ENCODE measurements at places on chromosomes 13 and 19.

- no peak for DNase-seq
Measured at GRCh38 chr13:40172149-40172591, 494.3 kb downstream of the FOXO1 start.

DNA sequence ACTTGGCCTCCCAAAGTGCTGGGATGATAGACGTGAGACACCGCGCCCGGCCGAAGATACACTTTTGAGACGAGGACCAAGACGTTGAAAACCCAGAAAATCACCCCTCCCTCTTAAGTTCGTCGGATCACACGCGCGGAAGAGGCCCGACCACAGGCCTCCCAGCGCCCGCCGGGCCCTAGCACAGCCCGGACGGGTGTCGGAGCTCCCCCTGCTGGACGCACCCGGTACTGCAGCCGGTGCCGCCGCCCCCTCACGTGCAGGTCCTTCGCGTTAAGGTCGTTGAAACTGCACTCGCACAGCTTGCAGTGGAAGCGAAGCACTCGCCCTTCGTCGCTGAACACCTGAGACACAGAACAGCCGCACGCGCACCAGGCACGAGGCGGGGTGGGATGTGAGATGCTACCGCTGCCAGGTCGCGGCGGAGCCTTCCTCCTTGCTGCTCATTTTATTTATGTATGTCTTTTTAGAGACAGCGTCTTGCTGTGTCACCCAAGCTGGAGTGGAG lies 35.7 kb upstream of the MATK start:
- DNase-seq: peak; percentile 39

DNA sequence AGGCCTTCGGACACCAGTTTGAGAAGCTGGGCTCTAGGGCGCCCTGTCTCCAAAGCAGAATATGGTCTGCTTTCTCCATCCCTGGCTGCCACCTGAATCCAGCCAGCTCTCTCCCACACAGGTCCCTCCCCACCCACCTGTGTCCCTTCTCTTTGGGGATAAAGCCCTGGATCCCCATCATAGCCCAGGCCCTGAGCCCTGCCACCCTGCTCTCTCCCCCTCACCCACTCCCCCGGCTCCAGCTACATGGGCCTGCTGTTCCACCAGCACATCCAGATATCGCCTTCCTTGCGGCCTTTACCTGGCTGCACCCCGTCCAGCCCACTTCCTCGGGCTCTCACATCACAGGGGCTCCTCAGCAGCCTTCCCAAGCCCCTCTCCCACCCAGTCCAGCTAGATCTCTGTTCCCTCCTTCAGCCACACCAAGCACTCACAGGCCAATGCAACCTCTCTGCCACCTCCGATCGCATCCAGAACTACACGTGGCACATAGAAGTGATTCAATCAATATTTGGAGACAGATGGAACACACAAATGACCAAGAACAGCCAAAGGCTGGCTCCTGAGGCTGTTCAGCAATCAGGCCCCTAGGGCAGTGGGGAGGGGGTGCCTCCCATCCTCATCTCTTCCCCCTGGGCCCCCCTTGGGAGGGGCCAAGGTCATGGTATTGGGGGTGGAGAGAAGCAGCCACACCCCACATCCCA lies 7.6 kb downstream of the AKT2 start:
- no peak for DNase-seq

DNA sequence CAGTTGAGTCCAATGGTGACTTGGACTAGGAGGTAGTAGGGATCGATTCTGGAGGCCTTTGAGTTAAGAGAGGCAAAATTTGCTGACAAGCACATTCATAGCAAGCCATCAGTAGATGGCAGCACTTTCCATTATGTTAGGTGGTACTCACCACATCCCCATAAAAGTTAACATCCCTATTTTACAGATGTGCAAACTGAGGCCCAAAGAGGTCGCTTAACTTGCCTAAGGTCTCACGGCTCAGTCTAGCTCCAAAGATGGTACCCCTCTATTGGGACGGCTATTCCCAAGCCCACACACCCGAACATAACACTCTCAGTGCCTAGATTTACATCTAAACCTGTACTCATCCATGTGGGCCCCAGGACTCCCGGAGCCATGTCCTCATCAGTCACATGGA lies 21.5 kb upstream of the FOSB start:
- no peak for DNase-seq

GRCh38 chr19:49534632-49535385 lies 7.0 kb downstream of the RCN3 start:
- no peak for DNase-seq

- DNase-seq: no peak
Measured at GRCh38 chr13:26562512-26562890, 5.0 kb downstream of the WASF3 start.

- no peak for DNase-seq
Measured at GRCh38 chr13:25253702-25254101, 33.6 kb downstream of the MTMR6 start.

DNA sequence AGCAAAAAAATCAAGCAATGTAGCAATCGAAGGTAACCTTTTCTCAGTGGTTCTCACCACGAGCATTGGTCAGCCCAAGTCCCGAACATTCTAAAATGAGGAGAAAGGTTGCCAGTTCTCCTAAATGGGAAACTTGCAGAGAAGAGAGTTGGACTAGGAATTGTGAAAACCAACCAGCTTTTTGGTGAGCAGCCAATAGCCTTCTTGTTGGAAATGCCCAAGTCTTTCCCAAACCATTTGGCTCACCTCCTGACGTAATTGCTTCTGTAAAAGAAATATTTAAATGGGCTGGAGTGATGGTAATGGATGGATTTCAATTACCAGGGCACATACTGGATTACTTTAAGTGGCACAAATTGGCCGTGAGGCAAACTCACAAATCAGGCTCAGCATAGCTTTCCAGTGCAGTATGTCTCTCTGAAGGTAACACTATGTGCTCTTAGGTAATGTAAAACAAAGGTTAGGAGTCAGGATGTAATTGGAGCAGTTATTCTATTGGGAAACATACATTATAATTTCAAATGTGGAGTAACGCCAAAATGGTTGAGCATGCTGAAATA lies 423.2 kb downstream of the KLF5 start:
- DNase-seq: no peak

DNA sequence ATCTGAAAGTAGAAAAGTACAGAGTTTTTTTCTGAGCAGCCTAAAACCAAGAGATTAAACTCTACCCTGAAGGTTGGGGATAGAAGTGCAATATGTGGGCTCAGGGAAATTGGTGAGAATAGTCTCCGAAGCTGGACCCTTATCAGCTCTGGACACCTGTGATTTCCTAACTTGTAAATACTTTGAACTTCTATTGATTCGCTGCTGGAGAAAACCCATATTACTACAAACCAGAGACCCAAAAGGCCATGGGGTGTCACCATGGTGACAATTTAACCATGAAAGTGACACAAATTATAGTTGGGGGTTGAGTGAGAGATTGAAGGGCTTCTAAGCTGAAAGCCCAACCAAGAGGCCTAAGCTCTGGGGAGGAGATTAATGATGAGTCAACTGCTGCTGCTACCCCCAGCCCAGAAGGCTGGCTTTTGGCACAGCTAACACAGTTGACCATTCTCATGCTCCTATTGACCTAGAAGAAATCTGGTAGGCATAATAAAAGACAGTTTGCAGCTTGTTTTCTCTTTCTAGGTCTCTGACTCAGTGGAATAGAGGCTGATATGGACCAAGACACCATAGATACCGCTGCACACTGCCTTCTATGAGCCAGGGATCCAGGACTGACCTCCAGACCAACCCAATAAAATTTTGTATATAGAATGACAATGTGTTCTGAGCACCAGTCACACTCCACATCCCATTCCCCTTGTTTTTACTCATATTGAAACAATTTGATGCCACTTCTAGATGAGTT lies 131.9 kb upstream of the FNDC3A start:
- no peak for DNase-seq

DNA sequence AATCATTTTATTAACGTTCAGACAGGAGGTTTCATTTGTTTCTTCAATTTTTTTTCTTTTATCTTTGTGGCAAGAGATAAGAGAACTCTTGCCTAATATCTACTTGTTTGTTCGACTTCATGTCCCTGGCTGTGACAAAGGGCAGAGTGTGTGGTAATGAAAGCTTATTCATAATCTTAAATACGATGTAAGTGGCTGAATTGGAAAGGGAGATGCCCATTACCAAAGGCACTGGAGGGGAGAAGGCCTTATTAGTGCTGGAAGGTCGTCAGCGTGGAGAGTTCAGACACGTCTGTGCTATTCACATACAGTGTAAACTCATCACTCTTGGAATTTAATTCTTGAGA lies 54.0 kb downstream of the RFC3 start:
- no peak for DNase-seq

GRCh38 chr13:105329359-105329758 lies 1206.1 kb downstream of the EFNB2 start:
- no peak for DNase-seq

DNA sequence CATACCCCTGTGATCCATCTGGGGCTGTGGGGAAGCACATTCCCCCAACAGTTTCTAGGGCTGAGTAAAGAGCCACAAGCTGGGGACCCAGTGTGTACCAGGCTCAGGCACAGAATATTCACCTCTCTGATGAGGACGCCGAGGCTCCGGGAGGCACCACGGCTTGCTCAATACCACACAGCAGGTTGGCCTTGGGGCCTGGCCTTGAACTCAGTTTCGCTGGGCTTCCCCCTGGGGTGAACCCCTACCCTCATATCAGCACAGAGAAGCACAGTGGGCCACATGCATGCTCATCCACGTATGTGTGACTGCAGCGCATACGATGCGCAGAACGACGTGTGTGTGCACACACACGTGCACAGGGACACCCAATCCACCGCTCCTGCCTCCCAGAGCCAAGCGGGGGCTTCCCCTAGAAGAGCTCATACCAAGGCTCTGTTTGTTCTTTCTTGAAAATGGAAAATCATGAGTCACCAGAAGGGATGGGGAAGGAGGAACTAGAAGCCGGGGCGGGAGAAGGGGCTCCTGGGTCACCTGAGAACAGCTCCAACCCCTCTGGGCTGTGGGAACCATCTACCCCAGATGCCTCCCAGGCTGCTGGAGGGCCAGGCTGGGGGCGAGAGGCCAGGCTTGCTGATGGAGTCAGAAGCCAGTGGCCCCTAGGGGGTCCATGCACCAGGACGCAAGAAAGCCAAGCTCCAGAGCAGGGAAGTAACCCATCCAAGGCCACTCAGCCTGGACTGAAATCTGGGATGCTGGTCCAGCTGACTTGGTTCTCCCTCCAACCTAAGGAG lies 4.9 kb upstream of the PDE4C start:
- no peak for DNase-seq

DNA sequence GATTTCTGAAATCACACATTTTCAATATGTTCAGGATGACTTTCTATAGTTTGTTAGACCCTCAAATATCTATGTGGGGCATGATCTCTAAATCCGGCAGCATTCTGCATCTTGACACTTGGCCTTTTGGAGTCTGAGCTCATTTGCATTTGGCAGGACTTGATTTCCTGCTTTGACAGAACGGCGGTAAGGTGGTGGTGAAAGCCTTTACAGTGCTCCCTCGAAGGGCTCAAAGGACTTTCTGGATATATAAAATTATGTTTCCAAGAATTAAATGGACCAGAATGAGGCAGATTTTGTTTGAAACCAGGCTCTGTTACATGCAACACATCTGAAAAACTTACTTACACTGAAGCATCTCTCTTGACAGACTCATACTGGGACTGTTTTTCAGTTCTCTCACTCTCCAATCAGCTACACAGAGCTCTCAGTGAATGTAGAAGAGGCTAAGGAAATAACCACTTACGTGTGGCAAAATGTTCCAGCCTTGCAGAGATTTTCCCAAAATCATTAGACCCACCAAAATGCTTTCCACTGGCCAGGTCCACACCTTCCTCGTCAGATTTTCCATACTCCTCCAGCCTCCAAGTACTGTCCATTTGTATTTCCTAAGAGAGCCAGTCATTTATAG lies 207.2 kb downstream of the SPRY2 start:
- DNase-seq: no peak

DNA sequence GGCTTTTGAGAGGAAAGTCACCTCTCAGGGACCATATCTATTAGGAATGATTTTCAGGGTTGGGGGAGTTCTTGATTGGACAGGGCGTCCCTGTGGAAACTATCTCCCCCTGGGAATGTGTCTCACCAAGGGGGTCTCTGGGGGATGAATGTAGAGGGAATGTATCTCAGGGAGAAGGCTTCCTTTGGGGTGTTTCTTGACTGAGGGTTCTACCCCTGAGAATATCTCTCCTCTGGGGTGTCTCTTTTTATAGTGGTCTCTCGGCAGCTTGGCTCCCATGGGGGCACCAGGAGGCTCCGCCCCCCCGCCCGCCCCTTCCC lies 1.0 kb downstream of the RTBDN start:
- DNase-seq: no peak

DNA sequence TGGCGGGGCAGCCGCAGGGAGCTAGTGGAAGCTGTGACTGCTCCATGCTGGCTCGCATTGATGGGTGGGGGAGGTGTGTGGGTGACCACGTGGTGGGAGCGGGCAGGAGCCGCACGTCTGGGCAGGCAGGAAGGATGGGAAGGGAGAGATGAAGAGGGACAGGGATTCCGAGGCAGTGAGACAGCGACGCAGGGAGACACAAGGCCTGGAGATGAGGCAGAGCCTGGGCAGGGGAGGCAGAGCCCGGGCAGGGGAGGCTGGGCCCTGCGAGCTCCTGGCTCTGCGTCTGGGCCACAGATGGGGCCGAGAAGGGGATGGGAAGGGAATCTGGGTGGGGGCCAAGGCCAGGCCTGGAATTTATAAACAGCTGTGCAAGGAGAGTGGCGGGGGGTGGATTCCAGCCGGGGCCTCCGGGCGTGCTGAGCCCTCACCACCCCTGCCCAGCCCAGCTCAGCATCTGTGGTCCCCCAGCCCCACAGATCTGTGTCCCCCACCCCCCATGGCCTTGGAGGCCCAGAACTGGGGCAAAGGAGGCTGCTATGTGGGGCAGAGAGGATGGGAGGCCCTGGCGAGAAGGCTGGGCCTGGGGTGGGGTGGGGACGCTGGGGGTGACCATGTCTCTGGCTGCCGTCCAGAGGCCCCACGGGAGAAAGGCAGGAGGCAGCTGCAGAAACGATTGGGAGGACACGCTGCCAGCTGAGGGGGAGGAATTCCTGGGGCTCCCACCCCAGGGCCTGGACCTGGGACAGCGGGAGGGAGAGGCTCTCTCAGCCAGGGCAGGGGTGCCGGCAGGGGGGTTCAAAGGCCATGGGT lies 6.0 kb downstream of the EHD2 start:
- no peak for DNase-seq

DNA sequence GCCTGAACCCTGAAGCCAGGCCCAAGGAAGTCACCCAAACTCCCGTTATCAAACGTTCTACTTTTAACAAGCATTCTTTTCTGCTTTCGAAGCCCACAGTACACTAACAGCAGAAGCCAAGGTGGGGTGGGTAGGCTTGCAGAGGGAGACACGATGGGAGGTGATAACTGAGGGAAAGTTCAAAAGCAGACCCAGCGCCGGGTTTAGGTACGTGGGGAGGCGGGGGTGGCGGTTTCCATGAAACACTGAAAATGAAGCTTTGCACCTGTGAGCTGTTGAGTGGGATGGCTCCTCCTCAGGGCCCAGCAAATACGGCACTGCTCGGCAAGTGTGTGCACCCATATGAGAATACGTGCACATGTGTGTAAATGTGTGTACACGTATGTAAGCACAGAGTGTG lies 49.8 kb downstream of the KLF2 start:
- no peak for DNase-seq

DNA sequence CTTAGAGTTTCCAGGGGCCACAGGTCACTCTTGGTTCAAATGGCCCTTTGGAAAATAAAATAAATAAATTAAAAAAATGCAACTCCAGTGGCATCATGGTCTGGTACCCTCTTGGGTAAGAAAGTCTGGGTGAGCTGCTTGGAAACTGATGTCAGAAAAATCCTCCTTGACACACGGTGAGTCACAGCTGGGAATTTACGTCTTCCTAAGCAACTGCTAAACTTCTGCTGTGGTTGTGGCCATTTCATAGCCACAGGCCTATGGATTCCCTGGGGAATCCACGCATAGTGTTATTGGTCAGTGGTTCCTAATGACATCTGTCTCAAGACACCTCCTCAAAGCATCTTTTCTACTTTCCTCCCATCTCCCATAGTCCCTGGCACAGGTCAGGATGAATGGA lies 220.8 kb downstream of the COG6 start:
- no peak for DNase-seq
